ENCODE measurements at places on chromosomes 2 and 18.

DNA sequence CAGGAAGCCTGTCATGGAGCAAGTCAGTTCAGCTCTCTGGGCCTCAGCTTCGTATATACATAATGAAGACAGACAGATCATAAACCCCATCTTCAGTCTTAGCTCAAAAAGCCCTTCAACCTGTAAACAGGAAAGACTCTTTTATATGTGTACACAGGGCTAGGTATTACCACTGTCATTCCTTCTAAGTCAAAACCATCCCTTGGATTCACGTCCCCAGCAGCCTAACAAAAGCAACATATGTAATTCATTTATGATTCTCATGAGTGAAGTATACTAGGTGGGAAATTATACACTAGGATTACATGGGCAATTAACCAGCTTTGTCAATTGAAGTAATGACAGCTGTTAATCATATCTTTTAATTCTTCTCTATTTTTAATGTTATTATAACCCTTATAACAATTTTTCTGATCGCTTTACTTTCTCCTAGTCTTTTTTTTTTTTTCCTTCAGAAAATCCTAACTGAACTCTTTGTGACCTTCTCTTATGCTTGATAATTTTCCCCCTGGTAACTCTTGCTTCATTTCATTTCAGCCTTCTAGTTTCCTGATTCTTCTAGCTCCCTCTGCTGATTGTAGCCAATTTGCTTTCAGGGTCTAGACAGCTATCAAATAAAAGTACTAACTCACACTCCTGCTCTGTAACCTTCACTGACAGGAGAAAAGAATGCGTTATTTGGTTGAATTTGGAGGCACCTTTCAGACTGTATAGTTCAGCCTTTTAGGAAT, 99.7 kb downstream of the RBM43 start:
- DNase-seq, result no peak

DNA sequence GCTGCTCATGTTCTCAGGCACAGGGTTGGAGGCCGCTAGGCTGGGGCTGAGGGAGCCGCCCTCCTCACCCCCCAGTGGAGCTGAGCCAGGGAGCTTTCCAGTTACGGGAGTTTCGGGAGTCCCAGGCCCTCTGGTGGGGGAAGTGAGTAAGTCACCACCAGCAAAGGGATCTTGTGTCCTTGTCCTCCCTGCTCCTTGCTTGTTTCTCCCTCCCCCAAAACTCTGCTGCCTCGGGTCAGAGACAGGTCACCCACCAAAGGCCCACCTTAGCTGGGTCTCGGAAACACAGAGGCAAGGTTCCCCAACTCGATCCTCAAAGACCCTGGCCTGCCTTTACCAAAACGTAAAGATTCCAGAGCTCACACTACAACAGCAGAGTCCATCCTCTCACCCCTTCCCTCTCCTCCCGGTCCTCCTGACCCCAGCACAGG, 60.5 kb upstream of the POMC start:
- DNase-seq, result no peak

- DNase-seq, result no peak
These were observed 108.8 kb upstream of the SLC1A4 start for GRCh38 chr2:64880193-64880951.

DNA sequence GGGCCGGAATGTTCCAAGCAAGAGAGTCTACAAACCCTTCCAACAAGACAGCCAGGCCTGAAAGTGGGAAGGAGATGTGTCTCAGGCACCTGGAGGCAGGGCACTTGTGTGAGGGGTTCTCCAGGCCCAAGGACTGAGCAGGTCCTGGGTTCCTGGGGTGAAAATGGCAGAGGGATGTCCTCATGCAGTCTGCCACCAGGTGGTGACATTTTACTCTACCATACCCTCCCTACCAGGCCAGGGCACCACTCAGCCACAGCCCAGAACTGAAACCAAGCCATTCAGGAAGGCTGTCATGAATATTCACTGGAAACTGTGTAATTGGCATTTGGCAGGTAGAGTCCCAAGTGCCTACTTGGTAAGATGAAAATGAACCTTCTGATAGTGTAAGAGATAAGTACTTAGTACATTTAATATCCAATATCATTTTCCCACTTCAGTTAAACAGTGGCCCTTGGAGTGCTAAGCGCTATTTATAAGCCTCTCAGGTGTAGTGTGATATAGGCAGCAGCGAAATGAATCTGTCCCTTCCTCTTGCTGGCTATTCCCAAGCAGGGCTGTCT, 185.1 kb downstream of the MYO5B start:
- no peak for DNase-seq
